ENCODE measurements at places on chromosomes 1 and 21. TPM values are rescaled to one million over a fixed set of nuclear protein-coding genes. Genes with fewer than 3 reads are reported as not detected.

HES4 gene
- 17.8 TPM for total RNA-seq

HTR6 gene
- not detected for total RNA-seq

PDPN gene
- not detected for total RNA-seq

SPATA45 gene
- total RNA-seq, result not detected

NFASC gene
- total RNA-seq, result not detected

TTLL10 gene
- total RNA-seq, result not detected

RIMS3 gene
- total RNA-seq, result 0.20 TPM

RAB3B gene
- 14.8 TPM for total RNA-seq

UBE2Q1 gene
- 34.9 TPM for total RNA-seq

UBL4B gene
- not detected for total RNA-seq

CELF3 gene
- total RNA-seq, result not detected

SLC30A10 gene
- under 0.01 TPM for total RNA-seq

KCNH1 gene
- not detected for total RNA-seq

APOBEC4 gene
- not detected for total RNA-seq

HHIPL2 gene
- total RNA-seq, result not detected

LCE4A gene
- total RNA-seq, result not detected

MT1HL1 gene
- not detected for total RNA-seq

ASCL5 gene
- not detected for total RNA-seq

TMEM81 gene
- 3.0 TPM for total RNA-seq

PLPP3 gene
- total RNA-seq, result 18.5 TPM

PRXL2B gene
- total RNA-seq, result 36.0 TPM

AUNIP gene
- 5.8 TPM for total RNA-seq

DENND2D gene
- total RNA-seq, result 1.3 TPM

RASSF5 gene
- total RNA-seq, result 0.25 TPM

FAM163A gene
- 0.07 TPM for total RNA-seq

MCOLN3 gene
- not detected for total RNA-seq

CD1B gene
- not detected for total RNA-seq

ANKRD35 gene
- 0.33 TPM for total RNA-seq

CYB5RL gene
- 4.3 TPM for total RNA-seq

FALEC gene
- 0.20 TPM for total RNA-seq

RYR2 gene
- total RNA-seq, result not detected

LRRC38 gene
- total RNA-seq, result not detected

TCP10L gene
- total RNA-seq, result not detected

TRMT13 gene
- total RNA-seq, result 19.6 TPM

RGS16 gene
- total RNA-seq, result not detected

RNU1-3 gene
- under 0.01 TPM for total RNA-seq

NENF gene
- 23.3 TPM for total RNA-seq

USH2A gene
- total RNA-seq, result not detected

EFHD2 gene
- 72.2 TPM for total RNA-seq

PLA2G2F gene
- not detected for total RNA-seq

LCE2C gene
- total RNA-seq, result not detected

Measured in pulmonary artery endothelial cell (primary cell).